ENCODE measurements at places on chromosomes 2 and 18.

DNA sequence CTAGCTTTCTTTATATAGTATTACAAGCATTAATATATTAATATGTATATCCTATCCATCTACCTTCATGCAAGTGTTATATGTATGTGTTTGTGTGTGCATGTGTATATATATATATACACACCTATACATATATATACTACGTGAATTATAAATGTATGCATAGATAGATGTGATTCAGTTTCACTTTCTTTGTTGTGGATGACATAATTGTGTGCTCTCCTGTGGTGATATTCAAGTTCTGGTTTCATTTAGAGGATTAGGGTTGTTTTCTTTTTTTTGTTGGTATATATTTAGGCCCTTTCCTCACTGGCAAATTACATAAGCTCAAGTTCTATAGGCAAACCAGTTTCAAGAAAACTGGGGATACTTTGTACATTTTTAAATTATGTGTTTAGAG, 225.7 kb upstream of the FANCL start:
- DNase-seq = no peak

- DNase-seq = no peak
Measured at GRCh38 chr2:46569766-46570165, 90.4 kb downstream of the TMEM247 start.

DNA sequence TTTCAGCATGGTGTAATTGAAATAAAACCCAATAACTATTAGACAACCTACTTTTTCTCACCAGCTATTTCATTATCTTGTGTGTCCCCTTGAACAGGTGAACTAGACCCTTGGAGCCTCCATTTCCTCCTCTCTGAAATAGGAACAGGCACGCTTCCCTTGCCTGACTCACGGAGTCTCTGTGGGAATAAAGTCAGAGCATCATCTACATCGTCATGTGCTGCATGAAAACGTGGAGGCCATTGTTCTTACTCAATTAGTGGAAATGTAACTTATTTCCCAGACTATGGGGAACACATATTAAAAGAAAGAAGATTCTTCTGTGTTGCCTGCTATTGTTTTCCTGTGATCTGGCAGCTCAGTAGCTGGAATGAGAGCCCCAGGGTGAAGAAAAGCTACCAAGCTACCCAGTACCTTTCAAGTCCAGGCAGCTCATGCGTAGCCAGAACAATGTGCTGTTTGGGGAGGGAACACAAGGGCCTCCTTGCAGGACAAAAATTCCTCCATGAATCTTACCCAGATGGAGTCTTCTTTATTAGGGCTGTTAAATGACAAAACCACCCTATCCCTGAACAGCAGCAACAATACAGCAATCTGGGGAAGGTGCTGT, 59.8 kb downstream of the SOX11 start:
- no peak for DNase-seq

- DNase-seq = no peak
Measured at GRCh38 chr2:214076527-214076926, 334.3 kb upstream of the VWC2L start.

GRCh38 chr2:48397846-48398245, 132.1 kb upstream of the STON1 start:
- no peak for DNase-seq

GRCh38 chr2:12549641-12550040, 167.1 kb upstream of the TRIB2 start:
- no peak for DNase-seq

DNA sequence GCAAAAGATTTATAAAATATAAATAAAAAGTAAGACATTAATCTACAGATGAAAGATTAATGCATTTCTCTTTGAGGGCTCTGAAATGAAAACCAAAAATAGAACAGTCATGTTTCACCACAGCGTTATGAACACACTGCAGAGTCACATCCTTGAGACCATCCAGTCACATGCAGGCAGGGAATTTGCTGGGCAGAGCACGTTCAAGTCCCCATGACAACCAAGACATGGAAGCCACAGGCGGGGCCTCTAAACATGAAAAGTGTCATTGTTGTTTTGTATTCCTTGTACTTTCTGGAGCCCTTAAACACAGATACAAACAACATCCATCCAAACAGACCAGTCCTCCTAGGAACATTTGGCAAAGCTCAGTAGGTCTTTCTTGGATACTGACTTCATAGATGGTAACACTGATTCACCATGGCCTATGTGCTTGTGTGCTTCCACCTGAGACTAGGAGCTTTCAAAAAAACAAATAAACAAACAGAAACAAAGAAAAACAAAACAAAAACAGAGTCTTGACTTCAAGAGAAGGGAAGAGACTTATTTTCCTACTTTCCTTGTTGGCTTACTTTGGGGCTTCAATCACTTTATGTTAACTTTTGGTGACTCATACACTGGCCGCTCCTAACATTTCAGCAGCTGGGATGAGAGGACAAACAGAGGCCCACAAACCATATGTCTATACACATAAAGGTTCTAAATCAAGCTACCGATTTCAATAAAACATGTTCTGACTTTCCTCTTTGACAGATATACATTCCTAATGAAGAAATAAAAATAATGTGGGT, 99.5 kb upstream of the CCDC85A start:
- DNase-seq = no peak

DNA sequence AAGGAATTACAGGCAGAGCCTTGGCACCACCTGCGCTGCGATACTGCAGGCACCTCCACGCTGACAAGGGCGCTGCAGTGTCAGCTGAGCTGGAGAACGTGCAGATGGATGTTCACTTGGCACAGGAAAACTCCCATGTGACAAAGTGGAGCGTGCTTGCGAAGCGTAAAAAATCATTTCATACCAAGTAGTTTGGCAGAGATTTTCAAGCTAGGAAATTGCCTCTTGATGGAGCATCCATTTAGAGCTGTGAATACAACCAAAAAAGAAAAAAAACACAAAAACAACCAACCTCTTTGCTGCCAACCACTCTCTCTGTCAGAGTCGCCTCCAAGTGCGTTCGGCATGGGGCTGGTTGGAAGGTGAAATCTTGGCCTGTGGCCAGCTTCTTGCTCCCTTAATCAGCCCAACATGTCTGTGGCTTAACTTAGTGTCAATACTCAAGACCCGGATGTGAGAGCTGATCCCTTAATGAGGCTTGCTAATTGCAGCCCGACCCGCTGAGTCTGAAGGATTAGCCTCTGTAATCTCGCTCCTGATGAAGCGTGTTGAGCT, 38.1 kb downstream of the ACOXL start:
- no peak for DNase-seq

Measured in HS-5 (cell line).